ENCODE measurements at places on chromosomes 5 and 9. TPM values are rescaled to one million over a fixed set of nuclear protein-coding genes. Genes with fewer than 3 reads are reported as not detected.

IRX2 gene
- total RNA-seq, result not detected

PCDHGA5 gene
- 0.49 TPM for total RNA-seq

PCDHA8 gene
- total RNA-seq, result not detected

HRCT1 gene
- total RNA-seq, result 0.32 TPM

TIMD4 gene
- not detected for total RNA-seq

SHISAL2B gene
- total RNA-seq, result not detected

CANX gene
- 535 TPM for total RNA-seq

NOL8 gene
- total RNA-seq, result 14.2 TPM

CYSRT1 gene
- 0.16 TPM for total RNA-seq

WDR38 gene
- not detected for total RNA-seq

QSOX2 gene
- 5.5 TPM for total RNA-seq

RNF14 gene
- 82.6 TPM for total RNA-seq

EGFLAM gene
- total RNA-seq, result 0.49 TPM

Measured in bladder microvascular endothelial cell (primary cell).